ENCODE measurements at places on chromosomes 16 and 17.

GRCh38 chr16:89397331-89397861 lies 93.0 kb downstream of the ANKRD11 start:
- no peak for DNase-seq

DNA sequence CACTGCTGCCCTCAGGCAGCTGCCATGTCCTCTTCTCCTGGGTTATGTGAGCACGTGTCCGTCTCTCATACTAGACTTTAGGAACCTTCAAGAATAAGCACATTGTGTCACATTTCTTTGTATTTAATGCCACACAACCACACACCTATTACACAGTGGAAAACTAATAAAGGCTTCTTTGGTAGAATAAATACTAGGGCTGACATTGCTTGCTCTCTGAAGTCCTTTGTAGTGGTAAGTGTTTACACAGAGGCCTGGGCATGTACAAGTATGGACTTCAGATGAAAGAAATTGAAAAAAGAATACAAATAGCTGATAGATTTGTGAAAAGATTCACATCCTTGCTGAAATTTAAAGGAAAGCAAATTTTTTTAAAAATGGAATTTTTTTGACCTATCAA lies 188.1 kb upstream of the CCL2 start:
- DNase-seq = no peak

- DNase-seq = no peak
Observed at GRCh38 chr17:67557921-67558320, 159.8 kb upstream of the NOL11 start.

DNA sequence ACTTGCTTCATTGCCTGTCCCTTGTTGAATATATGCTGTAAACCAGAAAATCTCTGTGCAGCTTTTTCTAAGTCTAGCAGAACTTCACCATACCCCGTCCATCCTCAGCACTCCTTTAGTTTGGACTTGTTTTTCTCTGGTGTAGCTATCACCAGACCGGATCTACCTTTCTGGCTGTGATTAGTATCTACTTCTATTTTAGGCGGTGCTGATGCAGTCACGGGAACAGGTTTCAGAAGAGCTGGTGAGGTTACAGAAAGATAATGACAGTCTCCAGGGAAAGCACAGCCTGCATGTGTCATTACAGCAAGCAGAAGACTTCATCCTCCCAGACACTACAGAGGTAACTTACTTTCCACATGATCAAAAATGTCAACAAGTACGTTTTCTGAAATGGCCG lies 46.4 kb downstream of the NUP88 start:
- no peak for DNase-seq

GRCh38 chr16:14364386-14365199 lies 265.5 kb downstream of the PARN start:
- DNase-seq = no peak

DNA sequence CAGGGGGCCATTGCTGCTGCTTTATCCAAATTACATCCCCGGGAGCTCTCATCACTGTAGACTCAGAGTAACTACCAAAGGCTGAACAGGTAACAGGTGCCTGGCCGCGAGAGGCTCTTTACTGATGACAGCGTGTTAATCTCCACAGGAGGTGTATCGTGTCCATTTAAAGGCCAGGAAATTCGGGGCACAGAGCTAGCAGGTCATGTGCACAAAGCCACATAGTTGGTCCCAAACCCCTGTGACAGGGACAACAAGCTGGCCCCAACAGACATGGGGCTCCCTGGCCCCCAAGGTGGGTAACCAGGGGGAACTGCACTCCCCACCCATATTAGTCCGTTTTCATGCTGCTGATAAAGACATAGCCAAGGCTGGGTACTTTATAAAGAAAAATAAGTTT lies 55.3 kb upstream of the RBFOX3 start:
- no peak for DNase-seq

- no peak for DNase-seq
Observed at GRCh38 chr16:11136600-11136999, 119.4 kb downstream of the SOCS1 start.

- DNase-seq = no peak
Observed at GRCh38 chr17:34895383-34895782, 65.9 kb downstream of the CCT6B start.

GRCh38 chr17:17675925-17676534 lies 5.2 kb upstream of the RAI1 start:
- no peak for DNase-seq

- DNase-seq = no peak
Observed at GRCh38 chr17:74850310-74850709, 9.4 kb downstream of the GRIN2C start.

GRCh38 chr16:75354170-75354569 lies 79.1 kb downstream of the CFDP1 start:
- no peak for DNase-seq

- DNase-seq = no peak
Observed at GRCh38 chr16:53334581-53334980, 99.7 kb upstream of the RBL2 start.

- no peak for DNase-seq
Observed at GRCh38 chr16:23110257-23110899, 38.9 kb downstream of the USP31 start.

DNA sequence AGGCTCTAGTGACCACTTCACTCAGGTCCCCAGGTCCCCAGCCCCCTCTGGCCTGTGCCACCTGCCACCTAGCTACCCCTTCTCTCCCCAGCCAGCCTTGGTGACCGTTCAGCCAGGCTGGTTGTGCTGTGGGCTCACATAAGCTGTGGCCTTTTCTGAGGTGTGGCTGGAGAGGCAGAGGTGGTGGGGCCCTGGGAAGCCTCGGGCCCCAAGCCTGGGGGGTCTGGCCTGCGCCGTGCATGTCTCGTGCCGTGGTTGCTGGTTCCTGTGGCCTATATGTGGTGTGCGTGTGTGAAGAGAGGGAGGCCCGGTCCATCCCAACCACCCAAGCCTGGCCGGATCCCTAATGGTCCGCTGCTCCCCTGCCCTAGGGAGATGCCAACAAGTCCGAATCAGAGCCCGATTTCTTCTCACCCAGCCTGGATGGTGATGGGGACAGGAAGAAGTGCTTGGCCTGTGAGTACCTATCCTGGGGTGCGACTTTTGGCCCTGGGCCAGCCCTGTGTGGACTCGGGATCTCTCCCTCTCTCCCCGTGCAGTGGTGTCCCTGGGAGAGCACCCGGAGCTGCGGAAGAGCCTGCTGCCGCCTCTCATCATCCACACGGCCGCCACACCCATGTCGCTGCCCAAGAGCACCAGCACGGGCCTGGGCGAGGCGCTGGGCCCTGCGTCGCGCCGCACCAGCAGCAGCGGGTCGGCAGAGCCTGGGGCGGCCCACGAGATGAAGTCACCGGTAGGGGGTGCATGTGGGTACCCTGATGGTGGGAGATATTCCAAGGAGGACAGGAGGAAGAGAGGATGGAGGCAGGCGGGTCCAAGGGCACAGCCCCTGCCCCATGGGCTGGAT lies 35.9 kb downstream of the CACNA1G start:
- DNase-seq = no peak

GRCh38 chr16:22898874-22899348 lies 84.9 kb downstream of the HS3ST2 start:
- DNase-seq = peak; percentile 36

DNA sequence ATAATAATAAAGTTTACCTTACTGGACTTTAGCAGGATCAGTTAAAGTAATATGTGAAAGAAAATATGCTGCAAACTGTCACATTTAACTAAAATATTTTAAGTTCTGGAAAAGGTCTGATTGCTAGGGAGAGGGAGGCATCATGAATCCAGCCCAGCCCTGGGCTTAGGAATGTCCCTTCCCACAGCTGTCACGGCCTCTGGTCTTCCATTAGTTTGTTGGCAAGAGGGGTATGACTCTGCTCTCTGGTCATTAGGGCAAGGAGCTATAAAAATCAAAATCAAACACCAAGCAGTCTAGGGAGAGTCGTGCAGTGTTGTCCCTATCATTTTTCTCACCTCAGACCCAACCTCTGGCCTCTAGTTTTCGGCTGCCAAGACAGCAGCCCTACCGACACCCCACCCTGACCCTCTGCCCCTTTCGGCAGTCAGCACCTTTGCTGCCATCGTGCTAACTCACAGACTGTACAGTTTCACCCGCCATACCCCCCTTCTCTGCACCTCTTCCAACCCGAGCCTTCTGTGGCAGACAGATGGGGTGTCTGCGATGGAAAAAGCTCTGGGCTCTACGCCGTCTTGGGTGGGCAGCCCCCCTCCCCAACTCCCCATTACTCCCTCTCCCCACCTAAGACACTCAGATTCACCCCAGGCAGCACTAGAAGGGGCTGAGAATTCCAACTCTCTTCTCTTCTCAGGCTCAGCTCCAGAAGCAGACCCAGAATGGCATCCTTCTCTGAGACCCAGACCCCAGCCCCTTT lies 41.4 kb downstream of the NEUROD2 start:
- DNase-seq = no peak
